ENCODE measurements at places on chromosomes 3 and 15.

DNA sequence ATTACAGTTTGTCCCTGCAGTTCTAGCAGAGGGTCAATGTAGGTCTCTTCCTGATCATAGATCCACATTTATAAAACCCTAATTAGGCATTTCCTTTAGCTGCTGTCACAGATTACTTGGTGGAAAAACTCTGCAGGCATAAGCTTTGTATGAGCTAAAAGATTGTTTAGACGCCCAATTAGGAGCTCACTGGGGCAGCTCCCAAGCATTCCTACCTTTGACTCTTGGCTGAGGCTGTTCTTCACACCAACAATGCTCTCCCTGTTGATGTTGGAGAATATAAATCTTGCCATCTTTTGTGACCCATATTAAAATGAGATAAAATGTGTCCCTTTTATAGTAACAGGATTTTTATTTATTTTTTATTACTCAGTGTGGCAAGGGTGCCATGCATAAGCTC lies 148.3 kb upstream of the TRIM42 start:
- no peak for DNase-seq

DNA sequence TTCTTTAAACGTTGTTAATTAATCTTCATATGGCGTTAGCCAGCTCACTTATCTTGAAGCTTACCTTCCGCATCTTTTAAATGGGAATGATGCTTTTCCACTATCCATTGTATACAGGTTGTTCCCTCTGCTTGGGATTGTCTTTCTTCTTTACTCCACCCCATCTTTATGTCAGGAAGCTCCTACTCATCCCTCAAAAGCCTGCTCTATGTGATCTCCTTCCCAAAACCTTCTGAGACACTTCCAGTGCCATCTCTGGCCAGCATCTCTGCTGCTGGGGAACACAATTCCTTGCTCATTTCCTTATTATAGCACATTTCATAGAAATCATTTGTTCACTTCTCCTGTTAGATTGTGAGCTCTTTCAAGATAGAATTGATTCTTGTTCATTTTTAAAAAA lies 4.3 kb downstream of the RASA2 start:
- no peak for DNase-seq

DNA sequence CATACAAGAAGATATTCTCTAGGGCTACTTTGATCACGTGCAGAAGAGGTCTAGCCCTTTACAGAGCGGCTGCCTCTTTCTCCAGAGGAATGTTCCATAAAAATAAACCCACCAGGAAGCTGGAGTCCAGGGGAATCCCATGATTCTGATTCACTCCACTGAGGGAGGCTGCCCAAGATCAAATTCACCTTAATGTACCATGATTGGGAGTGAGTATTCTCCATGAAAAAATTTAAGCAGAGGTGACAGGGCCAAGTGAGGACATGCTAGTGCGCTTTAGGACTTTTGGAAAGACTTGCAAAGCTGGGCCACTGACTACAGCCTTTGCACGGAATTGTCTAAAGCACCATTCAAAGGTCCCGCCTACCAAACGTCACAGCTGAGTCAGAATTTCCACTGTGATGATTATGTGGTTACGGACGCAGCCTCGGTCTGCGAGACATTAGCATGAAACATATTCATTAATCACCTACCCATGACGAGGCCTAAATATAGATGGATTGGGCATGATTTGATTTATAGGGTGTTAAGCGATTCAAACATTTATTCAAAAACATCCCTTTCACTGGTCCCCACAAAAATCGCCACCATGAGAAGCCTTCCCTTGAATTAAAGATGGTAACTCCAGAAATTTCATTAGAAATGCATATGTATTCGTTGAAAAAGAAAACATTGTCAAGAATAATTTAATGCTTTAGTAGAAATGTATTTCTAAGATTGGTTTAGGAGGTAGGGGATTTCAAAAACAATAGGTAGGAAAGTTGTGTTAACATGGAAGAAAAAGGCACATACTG lies 152.6 kb downstream of the GREM1 start:
- DNase-seq = no peak

GRCh38 chr15:82585072-82585471 lies 44.8 kb upstream of the RPS17 start:
- no peak for DNase-seq

DNA sequence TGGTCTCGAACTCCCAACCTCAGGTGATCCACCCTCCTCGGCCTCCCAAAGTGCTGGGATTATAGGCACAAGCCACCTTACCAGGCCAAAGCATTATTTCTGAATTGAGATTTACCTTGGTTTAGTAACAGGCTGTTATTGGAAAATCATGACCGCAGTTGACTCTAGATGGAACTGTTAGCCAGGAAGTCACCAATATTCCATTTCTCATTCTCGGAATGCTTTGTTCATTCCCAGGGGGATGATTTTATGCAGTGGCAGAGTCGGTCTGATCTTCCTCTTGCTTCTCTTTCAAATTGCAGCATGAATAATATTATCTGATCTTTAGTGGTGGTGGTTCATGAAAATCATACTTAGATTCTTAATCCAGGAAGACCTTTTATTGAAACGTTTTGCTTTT lies 195.5 kb upstream of the MBNL1 start:
- DNase-seq = no peak

DNA sequence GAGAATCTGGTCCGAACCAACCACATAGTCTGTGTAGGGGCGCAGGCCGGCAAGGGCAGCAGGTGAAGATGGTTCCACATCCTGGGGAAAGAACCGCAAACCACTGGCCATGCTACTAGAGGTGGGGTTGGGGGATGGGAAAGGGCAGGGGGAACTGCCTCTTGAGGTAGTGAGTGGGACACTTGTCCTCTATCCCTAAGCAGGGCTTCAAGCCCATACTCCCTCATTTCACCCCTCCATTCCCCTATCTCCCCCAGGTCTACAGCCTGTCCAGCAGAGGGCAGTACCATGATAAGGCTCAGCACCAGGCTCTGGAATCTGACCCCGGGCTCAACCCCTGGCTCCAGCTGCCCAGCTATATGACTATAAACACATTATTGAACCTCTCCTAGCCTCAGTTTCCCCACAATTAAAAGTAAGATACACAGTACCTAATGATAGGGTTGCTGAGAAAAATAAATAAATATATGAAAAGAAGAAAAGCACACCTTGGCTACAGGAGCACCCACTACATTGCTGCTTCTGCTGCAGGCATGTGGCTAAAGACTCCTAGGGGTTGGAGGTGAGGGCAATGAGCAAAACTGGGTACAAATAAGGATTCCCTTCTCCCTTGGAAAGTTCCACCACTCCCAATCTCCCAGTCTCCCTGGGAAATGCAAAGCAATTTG lies 6.3 kb downstream of the GORASP1 start:
- DNase-seq = peak; percentile 16

- no peak for DNase-seq
Measured at GRCh38 chr3:43207628-43208085, 78.7 kb upstream of the SNRK start.

GRCh38 chr3:78116874-78117273 lies 1077.0 kb downstream of the ROBO2 start:
- DNase-seq = no peak
